ENCODE measurements at places on chromosomes 13 and 19.
A peak's percentile ranks its signal among the peaks of the same experiment; 100 is the strongest.

- no peak for DNase-seq
Observed at GRCh38 chr19:47095476-47096099, 18.0 kb downstream of the ZC3H4 start.

DNA sequence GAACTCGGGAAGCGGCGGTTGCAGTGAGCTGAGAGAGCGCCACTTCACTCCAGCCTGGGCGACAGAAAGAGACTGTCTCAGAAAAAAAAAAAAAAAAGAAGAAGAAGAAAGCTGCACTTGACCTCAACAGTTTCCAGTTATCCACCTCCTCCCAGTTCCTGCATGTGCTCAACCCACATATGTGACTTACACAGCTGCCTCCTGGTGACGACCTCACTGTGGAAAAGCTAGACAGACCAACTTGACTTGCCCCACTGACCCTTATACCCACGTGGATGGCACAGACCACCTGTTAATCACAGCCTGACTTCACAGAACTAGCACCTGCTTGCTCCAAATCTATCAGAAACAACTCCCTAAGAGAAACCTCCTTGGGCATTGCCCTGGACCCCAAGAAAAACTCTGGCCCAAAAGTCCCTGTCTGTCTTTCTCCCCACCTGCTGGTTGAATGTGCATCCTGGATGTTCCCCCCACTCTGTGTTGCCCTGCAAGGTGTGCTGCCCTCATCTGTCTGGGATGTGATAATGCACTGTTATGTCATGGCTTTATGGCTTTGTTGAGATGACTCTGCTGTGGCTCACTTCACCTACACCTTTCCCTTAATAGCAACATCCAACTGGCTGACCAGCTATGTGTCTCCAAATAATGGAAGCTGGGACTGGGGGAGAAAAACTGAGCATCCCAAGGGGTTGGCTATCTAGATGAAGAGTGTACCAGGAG is 2.8 kb downstream of the ZNF20 start:
- DNase-seq = no peak

DNA sequence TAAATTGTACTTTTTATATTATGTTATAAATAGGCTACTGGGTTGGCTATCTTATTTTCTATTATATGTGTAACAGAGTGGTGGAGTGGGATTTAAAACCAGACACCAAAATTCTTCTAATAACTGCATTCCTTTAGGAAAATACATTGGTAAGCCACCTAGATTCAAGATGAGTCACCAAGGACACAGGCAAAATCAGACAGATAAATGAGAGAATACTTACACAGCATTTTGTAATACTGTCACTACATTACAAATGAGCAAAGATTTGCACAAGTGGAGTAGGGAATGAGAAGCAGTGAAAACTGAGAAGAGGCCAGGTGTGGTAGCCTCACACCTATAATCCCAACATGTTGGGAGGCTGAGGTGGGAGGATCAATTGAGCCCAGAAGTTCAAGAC is 6.2 kb upstream of the SPART start:
- DNase-seq = no peak

DNA sequence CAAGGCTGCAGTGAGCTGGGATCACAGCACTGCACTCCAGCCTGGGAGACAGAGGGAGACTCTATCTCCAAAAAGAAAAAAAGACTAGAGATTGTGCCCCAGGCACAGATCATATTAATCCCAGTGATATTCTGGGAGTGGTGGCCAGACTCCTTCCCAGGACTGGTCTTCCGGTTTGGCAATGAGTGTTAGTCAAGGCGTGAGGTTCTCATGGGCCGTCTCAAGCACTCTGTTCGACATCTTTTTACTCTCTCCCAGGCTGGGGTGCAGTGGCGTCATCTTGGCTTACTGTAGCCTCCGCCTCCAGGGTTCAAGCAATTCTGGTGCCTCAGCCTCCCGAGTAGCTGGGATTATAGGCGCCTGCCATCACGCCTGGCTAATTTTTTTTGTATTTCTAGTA is 5.3 kb upstream of the DPRX start:
- DNase-seq = no peak

DNA sequence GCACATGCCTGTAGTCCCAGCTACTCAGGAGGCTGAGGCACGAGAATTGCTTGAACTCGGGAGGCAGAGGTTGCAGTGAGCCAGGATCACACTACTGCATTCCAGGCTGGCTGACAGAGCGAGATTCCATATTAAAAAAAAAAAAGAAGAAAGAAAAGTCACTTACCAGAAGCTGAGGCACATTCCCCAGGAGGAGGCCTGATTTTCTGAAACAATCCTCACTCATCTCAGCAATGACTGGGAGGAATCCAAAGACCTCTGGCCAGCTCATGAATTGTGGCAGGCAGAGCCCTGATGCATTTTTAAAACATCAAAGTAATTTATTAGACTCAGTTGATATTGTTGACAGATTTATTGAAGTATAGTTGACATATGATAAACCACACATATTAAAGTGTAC is 206.3 kb downstream of the FOXO1 start:
- DNase-seq = no peak

GRCh38 chr13:94987869-94988268 is 275.5 kb upstream of the SOX21 start:
- no peak for DNase-seq

- DNase-seq = no peak
Observed at GRCh38 chr19:35278578-35279284, 3.6 kb upstream of the HAMP start.

DNA sequence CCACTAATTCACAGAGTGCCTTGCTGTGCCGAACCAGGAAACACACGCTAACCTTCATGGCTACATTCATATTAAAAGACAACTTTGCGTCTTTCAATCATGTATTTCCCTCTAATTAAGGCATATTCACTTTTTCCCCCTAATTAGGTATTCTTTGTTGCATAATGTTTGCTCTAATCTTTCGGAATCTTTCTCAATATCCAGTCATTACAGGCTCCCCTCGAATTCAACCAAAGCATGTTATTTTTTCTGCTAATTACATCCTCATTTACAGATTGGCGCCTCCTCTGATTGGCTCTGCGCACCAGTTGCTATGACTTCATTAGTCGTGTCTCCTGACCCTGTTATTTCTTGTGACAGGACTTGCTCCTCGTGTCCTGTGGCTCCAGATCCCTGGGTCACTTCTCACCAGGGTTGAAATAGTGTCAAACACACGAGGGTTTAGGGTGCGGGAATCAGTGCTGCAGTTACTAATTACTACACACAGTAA is 226.7 kb upstream of the TSHZ3 start:
- DNase-seq = no peak

- DNase-seq = no peak
Observed at GRCh38 chr13:97348569-97349100, 85.3 kb upstream of the RAP2A start.

DNA sequence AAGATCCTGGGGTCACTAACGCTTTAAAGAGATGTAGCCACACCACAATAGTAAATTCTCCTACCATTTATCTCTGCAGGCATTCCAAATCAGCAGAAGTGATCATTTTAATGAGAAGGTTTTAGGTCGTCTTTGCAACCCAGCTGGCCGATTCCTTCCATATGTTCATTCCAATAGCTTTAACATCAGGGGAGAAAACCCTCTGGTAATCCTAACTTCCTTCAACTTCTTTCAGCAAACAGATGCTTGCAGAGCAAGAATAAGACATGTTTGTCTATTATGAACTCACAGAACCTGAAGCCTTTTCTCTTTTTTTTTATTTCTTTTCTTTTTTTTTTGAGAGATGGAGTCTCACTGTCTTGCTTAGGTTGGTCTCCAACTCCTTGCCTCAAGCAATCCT is 498.6 kb upstream of the SLITRK1 start:
- no peak for DNase-seq

GRCh38 chr19:57031106-57031505 is 88.7 kb upstream of the USP29 start:
- DNase-seq = no peak

GRCh38 chr13:79318664-79319063 is 87.4 kb downstream of the RBM26 start:
- DNase-seq = no peak

- DNase-seq = no peak
Observed at GRCh38 chr19:38561053-38561606, 56.6 kb downstream of the MAP4K1 start.

DNA sequence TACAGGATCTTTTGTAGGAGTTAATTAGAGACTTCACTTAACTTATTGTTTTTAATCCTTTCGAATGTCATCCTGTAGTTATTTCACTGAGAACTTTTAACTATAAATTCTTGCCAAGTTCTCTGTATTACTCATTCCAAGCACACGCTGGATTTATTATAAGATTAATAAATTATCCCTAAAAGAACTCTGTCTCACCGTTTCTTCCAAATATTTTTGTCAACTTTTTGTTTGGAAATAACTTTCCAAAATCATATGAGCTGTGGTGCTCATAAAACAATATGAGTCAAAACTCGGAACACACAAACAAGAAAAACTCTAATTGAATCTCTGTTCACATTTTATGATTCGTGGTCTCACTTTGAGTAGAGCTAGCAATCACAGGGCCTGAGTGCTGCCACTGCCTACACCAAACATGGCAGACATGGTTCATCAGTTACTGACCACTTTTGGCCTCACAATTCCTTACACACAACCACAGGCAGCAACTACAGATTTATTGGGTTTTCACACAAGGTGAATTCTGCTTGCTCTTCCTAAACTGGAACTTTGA is 412.0 kb downstream of the FGF14 start:
- DNase-seq = no peak

DNA sequence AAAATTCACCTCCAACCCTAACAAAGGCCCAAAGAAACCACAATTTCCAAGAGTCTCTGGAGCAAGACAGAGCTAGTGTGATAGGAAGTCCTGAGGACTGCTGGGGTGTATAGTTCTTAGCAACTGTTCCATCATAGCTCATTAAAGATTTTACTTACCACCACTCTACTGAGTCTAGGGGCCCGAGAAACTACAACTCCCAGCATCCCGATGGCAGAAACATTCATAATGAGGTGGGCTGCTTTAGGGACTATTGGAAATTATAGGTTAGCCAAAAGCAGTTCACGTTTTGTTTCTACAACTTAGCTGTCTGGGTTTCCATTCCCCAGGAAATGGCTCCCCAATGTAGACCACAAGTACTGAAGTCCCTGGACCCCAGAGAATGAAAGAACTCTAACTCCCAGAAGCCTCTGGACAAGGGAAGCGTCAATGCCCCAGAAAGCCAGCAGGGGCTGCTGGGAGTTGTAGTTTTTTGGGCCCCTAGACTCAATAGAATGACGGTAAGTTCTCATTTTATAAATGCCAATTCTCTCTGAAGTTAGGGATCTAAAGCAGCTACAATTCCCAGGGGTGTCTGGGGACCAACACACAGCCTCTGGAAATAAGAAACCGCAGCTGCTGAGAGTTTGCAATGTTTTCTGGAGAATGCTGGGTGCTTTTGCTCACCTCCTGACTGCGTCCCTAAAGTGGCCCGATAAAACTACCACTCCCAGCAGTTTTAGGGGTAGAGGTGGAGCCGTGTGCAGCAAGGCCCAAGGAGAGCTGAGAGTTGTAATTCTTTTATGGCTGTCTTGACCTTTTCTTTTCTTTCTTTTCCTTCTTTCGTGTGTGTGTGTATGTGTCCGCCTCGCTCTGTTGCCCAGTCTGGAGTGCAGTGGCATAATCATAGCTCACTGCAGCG is 11.1 kb downstream of the FTL start:
- DNase-seq = no peak

- no peak for DNase-seq
Observed at GRCh38 chr13:43156916-43157315, 133.5 kb downstream of the DNAJC15 start.

GRCh38 chr19:14542711-14543328 is 13.4 kb downstream of the TECR start:
- no peak for DNase-seq

DNA sequence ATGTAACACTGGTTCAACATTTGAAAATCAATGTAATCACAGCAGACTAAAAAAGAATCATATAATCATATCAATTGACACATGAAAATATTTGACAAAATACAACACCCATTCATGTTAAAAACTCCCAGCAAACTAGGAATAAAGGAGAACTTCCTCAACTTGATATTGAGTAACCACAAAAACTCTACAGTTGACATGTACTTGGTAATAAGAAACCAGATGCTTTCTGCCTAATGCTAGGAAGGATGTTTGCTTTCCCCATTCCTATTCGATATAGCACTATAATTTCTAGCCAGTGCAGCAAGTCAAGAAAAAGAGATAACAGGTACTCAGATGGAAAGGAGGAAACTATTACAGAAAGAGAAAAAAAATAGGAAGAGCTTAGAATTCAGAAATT is 26.9 kb downstream of the UFM1 start:
- no peak for DNase-seq

GRCh38 chr13:100460266-100460665 is 128.3 kb downstream of the GGACT start:
- no peak for DNase-seq

- peak; percentile 69 for DNase-seq
Observed at GRCh38 chr19:343941-344624, 513 bp downstream of the MIER2 start.

GRCh38 chr19:51252306-51253079 is 1.6 kb downstream of the SIGLECL1 start:
- no peak for DNase-seq
